ENCODE measurements at places on chromosomes 13 and 19. TPM values are rescaled to one million over a fixed set of nuclear protein-coding genes. Genes with fewer than 3 reads are reported as not detected.

ATP13A1 gene
- 65.9 TPM for total RNA-seq

TLE6 gene
- under 0.01 TPM for total RNA-seq

USHBP1 gene
- not detected for total RNA-seq

DENND1C gene
- not detected for total RNA-seq

APOC1 gene
- 1.4 TPM for total RNA-seq

IGSF23 gene
- total RNA-seq: not detected

SIGLEC12 gene
- under 0.01 TPM for total RNA-seq

UQCR11 gene
- 39.4 TPM for total RNA-seq

All from osteoblast (primary cell).